ENCODE measurements at places on chromosomes 7 and 10. TPM values are rescaled to one million over a fixed set of nuclear protein-coding genes. Genes with fewer than 3 reads are reported as not detected.

GRCh38 chr7:108535257-108535656 is 9.3 kb upstream of the PNPLA8 start:
- no peak for DNase-seq

- no peak for DNase-seq
Measured at GRCh38 chr7:29812185-29812876, 6.0 kb downstream of the WIPF3 start.

- DNase-seq = no peak
Measured at GRCh38 chr10:79259834-79260233, 87.4 kb upstream of the PPIF start.

GRCh38 chr7:128862571-128863432 is at the start of gene ATP6V1F:
Gene ATP6V1F (plus strand): TSS chr7:128862856. CDS start chr7:128862905, 49 bp downstream.
- DNase-seq = peak; percentile 100

GRCh38 chr7:129728875-129729467 is 117.5 kb downstream of the NRF1 start:
- no peak for DNase-seq

MYO1G gene
- 0.08 TPM for total RNA-seq

DNA sequence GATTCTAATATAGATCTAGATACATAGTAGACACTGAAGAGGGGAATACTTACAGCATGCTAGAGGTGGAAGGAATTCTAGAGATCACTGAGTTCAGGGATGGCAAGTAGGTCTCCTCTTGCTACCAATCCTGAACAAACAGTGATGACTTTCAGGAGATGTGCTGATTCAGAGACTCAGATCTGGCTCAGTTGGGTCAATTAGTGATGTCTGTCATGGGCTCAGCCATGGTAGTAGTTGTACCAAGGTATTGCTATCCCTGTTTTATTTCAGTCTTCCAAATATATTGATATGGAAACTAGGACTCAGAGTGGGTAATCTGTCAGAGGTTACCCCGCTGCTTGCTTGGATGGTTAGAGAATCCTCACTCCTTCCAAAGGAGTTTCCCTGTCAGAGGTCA is 38.5 kb downstream of the UNC5B start:
- DNase-seq = no peak

SLC26A3 gene
- not detected for total RNA-seq

CPN1 gene
- total RNA-seq = not detected

DNA sequence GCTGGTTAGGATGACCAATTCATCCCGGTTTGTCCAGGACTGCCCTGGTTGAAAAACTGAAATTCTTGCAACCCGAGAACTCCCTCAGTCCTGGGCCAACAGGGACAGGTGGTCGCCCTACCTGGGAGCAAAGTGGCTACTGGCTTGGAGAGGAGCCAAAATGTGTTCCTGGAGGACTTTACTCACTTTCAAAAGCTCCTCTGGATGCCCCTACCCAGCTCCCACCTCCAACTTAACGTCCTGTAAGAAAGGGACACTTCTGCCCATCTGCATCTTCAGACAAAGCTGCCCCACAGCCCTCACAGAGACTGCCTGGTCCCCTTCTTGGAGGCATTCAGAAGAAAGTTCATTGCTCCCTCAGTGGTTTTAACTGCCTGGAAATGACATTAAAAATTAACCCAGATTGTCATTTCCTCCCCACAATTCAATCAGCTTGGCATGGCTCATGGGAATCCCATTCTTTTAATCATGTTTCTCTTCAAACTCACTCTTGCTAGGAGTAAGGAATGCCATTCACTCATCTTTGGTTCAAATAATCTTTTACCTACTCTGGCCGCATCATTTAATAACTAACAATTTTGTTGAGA is 24.0 kb upstream of the HSPA12A start:
- no peak for DNase-seq

- no peak for DNase-seq
Measured at GRCh38 chr7:25356534-25357151, 128.4 kb upstream of the NPVF start.

DNA sequence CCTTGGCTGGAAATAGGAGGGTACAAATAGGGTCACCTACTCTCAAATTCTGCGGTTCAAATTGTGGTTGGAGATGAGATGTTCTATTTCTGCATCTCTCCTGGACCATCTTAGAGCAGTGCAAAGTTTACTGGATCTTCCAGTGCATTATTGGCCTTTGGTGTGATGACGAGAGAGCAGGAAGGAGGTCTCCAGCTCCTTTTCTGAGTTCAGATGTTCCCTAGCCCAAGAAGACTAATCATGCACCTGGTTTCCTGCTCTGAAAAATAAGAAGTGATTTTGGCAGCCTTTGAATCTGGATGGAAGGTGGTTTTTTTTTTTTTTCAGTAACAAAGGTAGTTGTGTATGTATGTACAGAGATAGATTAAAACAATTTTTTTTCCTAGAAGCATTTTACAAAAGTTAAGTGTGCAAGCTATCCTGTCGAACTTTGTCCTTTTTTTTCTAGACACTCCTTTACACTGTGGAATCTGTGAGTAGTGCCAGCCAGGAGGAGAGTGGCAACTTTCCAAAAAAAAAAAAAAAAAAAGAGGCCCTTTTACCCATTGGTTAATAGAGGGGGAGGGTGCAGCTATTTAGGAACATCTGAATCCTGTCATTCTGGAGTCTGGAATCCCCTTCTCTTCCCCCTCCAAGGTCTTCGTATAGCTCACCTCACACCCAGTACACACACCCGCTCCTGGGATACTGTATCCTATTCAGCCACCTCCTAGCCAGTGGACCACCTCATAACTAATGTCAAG is 26.3 kb downstream of the PAPSS2 start:
- DNase-seq = peak; percentile 30

DNA sequence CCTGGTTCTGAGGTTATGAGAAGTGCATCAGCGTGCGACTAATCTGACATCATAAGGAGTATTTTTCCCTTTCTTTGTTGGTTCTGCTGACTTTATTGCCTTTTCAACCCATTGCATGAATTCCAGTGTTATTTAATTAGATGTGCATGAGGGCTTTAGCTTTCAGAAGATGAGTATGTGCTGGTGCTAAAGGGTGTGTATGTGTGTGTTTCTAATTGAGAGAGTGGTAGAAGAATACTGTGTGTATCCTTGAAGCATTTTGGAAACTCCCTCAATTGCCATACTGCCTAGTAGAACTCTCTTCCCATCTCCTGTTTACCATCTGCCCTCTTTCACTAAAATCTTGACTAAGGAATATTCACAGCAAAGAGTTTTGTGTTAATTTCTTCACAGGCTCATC is 158.1 kb downstream of the SND1 start:
- DNase-seq = no peak

- no peak for DNase-seq
Measured at GRCh38 chr7:64515330-64515729, 47.5 kb downstream of the ZNF680 start.

ADAM8 gene
- 78.5 TPM for total RNA-seq

ITIH2 gene
- total RNA-seq = not detected

GRCh38 chr10:70589762-70590654 is 12.5 kb downstream of the PRF1 start:
- DNase-seq = no peak

- no peak for DNase-seq
Measured at GRCh38 chr7:70352906-70353305, 754.6 kb downstream of the AUTS2 start.

GRCh38 chr7:26723129-26723528 is 141.3 kb downstream of the SKAP2 start:
- no peak for DNase-seq

COL1A2 gene
- not detected for total RNA-seq

GRCh38 chr7:2564970-2565540 is 6.3 kb downstream of the IQCE start:
- DNase-seq = peak; percentile 28

- no peak for DNase-seq
Measured at GRCh38 chr7:8208816-8209215, 53.2 kb downstream of the ICA1 start.

DNA sequence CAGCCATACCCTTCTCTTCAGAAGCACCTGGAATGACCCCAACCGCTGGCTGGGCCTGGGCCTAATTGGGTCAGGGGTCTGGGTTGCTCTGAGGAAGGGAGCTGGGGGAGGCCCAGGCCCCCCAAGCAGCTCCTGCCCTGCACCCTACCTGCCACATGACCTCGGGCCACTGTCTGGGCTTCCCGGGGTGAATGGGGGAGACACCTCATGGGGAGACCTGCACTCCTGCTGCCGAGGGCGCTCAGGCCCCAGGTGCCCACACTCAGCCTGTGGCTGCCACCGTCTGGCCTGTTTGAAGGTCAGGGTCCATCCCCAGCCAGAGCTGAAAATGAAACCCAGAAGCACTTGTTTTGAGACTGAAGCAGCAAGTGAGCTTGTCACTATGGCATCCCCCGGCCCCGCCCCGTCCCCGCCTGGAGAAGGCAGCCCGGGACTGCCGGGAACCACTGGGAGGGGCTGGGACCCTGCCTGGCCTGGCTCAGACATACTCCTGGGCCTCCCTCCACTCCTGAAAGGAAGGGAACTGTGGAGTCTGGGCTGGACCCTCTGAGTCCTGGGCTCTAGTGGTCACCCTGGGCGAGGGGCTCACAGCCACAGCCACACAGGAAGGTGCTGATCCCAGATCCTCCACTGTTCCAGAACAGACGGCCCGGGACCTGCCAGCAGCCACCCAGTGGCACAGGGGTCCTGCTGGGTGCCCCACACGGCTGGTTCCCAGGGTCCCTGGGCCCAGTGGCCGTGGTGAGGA is 7.4 kb upstream of the MICALL2 start:
- DNase-seq = peak; percentile 62

ERVW-1 gene
- not detected for total RNA-seq

GRCh38 chr7:25515633-25516275 is 287.5 kb upstream of the NPVF start:
- no peak for DNase-seq

Data from HT-29 (cell line).